Cardiac septum (tissue), 1 donor: ENCODE measurements at places on chromosomes 2 and 18. TPM values are rescaled to one million over a fixed set of nuclear protein-coding genes. Genes with fewer than 3 reads are reported as not detected.

DNA sequence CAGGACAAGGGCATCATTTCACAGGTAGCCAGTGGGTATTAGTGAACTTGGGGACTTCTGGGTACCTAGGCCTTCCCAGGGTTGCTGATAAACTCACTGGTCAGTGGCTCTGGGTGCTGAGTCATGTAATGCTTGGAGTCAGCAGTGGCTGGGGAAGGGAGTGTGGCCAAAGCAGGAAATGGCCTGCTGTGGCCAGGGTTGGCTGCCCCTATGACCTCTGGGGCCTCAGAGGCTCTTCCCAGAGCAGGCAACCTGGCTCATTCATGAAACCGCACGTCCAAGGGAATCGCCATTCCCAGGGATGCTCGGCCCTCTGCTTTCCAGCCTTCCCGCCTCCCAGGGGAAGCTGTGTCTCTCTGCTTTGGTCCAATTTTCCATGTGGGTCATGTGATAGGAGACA lies 294.9 kb downstream of the DYSF start:
- DNase-seq, result no peak

GRCh38 chr2:241750076-241750840 lies 15.8 kb downstream of the D2HGDH start:
- DNase-seq, result no peak

DNA sequence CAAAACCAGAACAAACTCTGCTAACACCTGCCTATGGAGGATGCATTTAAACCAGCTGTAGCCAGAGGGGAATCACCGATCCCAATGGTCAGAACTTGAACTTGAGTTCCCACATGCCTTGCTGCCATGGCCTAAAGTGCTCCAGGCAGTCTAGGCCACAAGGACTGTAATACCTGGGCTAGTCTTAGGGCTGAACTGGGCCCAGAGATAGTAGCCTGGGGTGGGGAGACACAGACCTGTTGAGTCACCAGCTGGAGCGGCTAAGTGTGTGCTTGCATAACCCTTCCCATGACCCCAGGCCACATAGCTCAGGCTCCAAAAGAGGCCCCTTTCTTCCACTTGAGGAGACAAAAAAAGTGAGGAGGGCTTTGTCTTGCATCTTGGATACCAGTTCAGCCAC lies 515.0 kb upstream of the DDX18 start:
- no peak for DNase-seq

GRCh38 chr18:5197461-5197860 lies 404 bp upstream of the AKAIN1 start:
- no peak for DNase-seq

DNA sequence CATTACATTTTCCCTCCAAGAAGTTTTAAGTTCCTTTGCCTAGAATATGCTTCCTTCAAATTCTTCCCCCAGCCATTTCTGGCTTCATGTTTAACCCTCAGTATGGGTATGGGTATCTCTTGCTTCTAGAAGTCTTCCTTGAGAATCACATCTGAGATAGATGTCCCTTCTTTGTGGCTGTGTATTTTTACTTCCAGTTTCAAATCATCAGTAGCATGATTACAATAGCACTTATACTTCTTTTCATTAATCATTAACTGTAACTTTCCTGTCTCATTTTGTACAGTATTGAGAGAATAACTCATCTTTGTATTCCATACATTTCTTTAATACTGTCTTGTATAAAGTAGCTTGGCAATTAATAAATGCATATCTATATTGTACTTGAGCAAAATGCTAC lies 17.3 kb upstream of the PDE1A start:
- DNase-seq, result no peak

Gene CAPN14
- total RNA-seq, result 0.16 TPM

DNA sequence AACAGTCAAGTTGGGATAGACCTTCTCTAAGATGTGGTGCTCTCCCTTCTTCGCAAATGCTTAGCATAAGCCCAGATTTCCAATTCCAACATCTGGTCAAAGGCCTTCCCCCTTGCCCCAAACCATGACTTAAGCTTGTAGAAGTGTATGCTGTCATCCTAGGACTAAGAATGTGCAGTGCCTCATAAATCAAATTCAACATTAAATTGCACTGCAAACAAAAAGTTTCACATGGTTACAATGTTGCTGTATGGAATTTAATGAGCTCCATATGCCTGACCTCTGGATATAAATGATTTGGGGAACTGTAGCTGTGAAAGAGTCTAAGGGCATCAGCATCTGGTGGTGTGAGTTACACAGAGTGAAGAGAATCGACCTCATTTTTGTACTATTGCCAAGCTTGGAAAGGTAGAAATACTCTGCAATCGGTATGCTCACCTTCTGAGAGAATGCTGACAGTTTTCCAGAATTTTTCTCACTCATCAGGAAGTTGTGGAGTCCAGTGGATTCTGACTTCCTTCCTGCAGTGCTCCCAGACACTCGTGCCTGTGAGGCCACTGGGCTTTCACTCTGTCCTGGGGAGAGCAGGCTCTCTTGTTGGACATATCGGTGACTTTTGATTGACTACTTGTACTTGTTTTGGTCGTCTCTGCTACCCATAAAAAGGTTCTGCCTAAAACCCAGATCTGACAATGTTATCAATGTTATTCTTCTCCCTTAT lies 40.6 kb downstream of the FASTKD2 start:
- DNase-seq, result no peak

Gene YPEL5
- 67.8 TPM for total RNA-seq

DNA sequence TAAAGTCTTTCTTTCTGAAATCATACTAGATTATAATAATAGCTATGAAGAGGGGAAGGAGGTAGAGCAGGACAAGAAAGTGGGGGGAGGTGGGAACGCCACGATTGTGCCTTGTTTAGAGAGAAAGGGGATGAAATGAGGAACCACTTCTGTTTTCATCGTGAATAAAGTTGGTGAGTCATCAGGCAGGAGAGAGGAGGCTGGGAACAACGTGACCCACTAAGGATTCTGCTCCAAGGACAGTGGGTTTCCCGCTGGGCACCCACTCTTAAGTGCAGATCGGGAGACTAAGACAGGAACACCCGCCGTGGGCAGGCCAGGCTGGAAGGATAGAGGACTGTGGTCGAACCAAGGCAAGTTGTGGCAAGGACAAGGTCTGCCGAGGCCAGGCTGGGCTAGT lies 158.2 kb downstream of the L3MBTL4 start:
- DNase-seq, result no peak

Gene RAPGEF4
- 12.6 TPM for total RNA-seq

DNA sequence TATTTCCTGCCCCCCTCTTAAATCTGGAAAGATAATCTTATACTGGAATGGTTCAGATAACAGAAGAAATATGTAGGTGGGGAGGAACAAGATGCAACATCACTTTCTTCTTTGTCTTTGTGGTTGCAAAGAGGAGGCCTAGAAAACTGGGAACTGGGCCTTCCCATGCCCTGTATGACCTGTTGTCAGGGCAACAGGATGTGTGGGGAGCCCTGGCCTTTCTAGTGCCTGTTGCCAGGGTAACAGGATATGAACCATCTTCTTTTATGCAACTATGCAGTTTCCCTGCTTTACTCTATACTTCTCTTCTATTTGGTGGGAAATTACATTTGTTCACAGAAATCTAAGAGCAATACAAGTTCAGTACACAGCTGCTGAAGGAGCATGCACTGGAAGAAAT lies 79.8 kb upstream of the PDE1A start:
- no peak for DNase-seq

GRCh38 chr18:35581898-35582641 lies 530 bp downstream of the GALNT1 start:
- DNase-seq, result no peak

DNA sequence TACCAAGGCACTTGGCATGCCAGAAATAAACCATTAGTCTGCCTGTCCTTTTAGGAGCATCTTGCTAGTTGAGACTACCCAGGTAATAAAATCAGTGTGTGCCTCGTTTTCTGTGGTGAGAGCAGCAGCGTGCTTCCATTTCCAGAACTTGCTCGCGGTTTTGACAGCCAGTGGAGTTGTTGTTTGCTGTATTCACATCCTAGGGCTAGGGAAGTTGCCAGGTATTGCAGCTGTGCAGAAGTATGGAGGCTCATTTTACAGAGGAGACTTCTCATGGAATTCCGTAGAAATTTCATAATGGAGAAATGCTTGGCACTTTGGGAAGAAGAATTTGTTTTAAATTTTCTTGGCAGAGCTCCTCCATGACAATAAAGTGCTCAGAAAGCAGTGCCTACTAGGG lies 1355.1 kb upstream of the ZEB2 start:
- no peak for DNase-seq

GRCh38 chr2:215659650-215660049 lies 223.8 kb upstream of the FN1 start:
- DNase-seq, result no peak

DNA sequence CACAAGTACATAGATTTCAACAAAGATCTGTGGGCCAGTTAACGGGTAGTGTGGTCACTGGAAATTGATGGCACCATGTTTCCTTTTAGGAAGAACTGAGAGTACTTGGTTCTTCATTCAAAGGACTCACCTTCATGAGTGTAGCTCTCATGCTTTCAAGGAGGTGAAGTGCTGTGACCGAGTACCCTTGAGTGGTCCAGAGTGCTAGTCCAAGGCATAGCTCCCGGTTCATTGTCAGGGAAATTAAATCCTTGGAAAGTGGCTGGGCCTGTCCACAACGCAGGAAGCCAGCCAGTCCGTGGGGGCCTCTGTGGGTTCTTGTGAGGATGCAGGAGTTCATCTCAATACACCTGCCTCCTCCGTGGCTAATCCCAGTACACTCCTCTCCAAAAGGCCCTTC lies 295.1 kb downstream of the GALR1 start:
- no peak for DNase-seq

GRCh38 chr2:163646687-163647086 lies 89.1 kb downstream of the FIGN start:
- DNase-seq, result no peak

GRCh38 chr2:227816507-227817294 lies 3.1 kb downstream of the CCL20 start:
- no peak for DNase-seq

Gene CBLN2
- total RNA-seq, result not detected

GRCh38 chr2:28647682-28648081 lies 103.9 kb upstream of the PPP1CB start:
- no peak for DNase-seq

GRCh38 chr2:218437969-218438368 lies 19.0 kb downstream of the VIL1 start:
- no peak for DNase-seq
